ENCODE measurements at places on chromosomes 7 and 10.

DNA sequence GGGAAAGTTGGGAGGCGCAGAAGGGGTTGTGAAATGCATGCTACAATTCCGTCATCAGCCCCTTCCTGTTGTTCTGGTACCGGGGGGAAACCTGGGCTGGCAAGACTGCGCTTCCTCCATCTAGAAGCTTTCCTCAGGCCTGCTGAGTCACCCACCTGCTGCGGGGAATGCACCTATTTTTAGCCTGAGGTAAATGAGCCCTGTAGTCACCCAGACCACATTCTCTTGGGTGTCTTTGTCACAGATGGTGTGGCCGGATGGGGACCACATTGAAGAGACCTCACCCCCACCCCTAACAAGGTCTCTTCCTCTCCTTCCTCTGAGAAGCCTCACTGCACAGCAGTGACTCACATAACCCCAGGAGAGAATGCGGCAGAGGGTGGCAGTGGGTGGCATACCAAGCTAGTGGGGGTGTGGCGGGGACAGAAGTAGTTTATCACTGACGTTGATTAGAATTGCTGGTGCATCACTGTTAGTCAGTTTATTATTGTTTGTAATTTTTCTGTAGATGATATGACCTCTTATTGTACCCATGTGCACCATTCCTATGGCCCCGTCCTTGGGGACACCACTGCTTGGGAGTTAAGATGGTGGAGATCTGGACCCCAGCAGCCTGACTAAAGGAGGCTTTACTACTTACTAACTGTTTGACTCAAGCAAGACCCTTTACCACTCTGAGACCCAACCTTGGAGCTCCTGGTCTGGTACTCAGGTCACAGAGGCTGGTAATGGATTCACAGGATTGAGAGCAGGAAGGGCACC is 83.0 kb upstream of the DUSP5 start:
- DNase-seq, result peak; percentile 98

DNA sequence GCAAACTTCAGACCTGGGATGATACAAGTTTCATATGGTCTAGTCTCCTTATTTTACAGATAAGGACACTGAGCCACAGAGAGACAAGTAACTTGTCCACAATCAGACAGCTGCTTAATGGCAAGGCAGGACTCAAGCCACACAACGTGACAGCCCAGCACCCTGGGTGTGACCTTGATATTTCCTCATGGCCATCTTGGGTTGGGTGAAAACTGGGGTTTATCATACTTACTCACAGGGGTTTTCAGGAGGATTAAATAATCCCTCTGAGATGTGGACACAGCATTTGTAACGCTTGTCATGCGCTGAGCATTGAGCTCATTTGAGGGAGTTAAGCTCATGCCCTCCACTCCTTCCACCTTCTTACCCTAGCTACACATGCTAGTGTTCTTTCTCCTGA is 58.0 kb downstream of the ABLIM1 start:
- no peak for DNase-seq

DNA sequence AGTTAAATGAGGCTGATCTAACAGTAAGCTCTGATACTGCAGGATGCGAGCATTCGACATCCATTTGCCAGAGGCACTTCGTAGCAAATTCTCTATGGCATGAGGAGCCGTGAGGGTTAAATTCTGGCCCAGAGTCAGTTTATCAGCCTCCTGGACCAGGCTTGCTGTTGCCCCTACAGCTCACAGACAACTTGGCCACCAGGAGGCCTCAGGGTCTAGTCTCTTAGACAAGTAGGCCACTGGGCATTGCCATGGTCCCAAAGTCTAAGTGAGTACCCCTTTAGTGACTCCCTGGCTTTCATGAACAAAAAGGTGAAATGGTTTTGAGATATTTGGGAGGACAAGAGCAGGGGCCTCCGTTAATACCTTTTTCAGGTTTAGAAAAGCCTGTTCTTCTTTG is 178.0 kb upstream of the MBL2 start:
- DNase-seq, result no peak

- DNase-seq, result no peak
Observed at GRCh38 chr7:27774717-27775328, 34.9 kb downstream of the TAX1BP1 start.

GRCh38 chr7:33904681-33905388 is 504 bp upstream of the BMPER start:
- DNase-seq, result peak; percentile 53

DNA sequence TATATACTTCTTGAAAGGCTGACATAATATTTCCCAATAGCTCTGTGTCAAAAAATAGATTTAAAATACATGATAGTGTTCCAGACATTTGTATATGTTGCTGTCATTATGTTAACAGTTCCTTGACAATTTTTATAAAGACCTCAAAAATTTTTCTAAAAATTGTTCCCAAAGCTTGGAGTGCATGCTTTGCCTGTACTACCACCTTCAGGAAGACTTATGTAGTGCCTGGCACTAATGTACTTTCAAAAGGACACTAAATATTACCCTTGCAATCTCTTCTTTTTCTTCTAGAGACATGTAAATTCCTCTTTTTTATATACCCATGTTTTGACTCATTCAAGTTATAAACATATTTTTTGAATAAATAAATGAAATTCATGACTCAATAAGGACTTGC is 48.0 kb upstream of the SP8 start:
- DNase-seq, result no peak

DNA sequence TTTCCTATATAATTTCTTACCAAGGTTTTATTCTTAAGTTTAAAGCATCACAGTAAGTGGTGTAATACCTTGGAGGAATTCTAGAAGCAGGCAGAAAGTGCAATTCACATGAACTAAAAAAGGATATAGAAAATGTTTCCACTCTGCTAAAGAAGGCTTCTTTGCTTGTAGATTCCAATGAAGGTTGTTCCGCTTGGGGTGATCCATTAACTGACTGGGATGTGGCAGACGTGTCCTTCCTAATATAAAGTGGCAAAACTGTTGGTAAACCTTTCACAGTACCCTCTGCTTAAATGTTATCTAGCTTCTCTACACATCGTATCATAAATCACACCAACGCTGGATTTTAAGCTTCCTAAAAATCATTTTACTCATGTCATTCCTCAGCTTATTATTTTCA is 2.3 kb downstream of the ZC3HC1 start:
- DNase-seq, result no peak
